NCI-H2171 (cell line): ENCODE measurements at places on chromosomes 5 and 9.
A peak's percentile ranks its signal among the peaks of the same experiment; 100 is the strongest.

- no peak for DNase-seq
These were observed 295.7 kb downstream of the ARHGEF28 start for GRCh38 chr5:73921741-73922140.

GRCh38 chr5:33536802-33537201 lies 96.0 kb downstream of the TARS1 start:
- DNase-seq, result no peak

GRCh38 chr5:7169240-7169878 lies 226.6 kb upstream of the ADCY2 start:
- no peak for DNase-seq

- DNase-seq, result no peak
These were observed 31.2 kb downstream of the ZDHHC21 start for GRCh38 chr9:14662060-14662453.

DNA sequence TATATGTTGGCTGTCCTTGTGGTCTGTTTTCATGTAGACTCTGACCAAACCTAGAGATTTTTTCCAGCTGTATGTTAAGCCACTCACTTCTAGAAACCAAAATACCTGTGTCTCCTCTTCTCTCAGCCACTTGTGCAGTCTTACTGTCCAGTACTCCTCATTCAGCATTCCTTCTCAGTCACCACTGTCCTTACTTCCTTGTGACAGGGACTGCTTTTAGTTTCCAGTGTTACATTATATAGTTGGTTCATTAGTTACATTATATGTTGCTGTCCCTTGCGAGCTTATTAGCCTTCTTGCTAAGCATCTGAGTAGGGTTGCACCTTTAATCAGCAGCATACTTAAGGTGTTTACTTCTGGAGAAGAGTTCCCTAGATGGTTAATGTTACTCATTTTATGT lies 4.3 kb downstream of the ATP6V1G1 start:
- no peak for DNase-seq

- DNase-seq, result no peak
These were observed 184.0 kb downstream of the SPOCK1 start for GRCh38 chr5:137315109-137315508.

- no peak for DNase-seq
These were observed 240.9 kb downstream of the TRPM3 start for GRCh38 chr9:70880535-70880934.

- DNase-seq, result peak; percentile 5
These were observed 8.4 kb upstream of the SETD9 start for GRCh38 chr5:56900858-56901578.

- DNase-seq, result no peak
These were observed 500.4 kb upstream of the PAPPA start for GRCh38 chr9:115653171-115653606.

DNA sequence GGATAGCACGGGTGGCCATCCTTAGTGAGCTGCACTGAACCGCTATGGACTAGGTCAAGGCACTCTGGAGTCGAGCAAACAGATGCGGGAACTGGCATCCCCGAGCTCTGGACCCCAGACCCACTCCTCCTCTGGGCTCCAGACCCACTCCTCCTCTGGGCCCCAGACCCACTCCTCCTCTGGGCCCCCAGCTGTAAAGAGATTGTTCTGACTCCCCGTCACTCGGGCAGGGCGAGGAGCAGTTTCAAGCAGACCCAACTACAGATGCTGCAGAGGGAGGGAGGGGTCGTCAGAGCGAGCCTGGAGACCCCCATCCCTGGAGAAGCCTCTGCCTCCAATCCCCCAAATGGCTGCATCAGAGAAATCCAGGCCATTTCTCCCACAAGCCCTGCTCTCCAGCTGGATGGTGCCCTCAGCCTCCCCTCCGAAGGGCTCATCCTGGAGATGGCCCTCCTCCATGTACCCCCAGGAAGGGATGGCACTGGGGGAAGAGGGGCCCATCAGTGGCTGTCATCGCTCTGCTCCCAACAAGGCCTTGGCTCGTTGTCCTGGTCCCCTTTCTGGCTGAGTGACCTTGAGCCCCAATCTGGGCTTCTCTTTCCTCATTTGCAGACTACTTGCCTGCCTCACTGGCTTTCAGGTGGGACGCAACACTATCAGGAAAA lies 38.7 kb downstream of the DUSP1 start:
- DNase-seq, result no peak
